Stimulated activated CD4-positive, alpha-beta T cell treated with anti-CD3 and anti-CD28 coated beads, Interleukin-1b, Interleukin-23, amount 100 ng/mL, for 48 hours (primary cell): ENCODE measurements at places on chromosomes 2 and 18.
A peak's percentile ranks its signal among the peaks of the same experiment; 100 is the strongest.

GRCh38 chr2:120919771-120920453, 184.2 kb downstream of the GLI2 start:
- no peak for DNase-seq

DNA sequence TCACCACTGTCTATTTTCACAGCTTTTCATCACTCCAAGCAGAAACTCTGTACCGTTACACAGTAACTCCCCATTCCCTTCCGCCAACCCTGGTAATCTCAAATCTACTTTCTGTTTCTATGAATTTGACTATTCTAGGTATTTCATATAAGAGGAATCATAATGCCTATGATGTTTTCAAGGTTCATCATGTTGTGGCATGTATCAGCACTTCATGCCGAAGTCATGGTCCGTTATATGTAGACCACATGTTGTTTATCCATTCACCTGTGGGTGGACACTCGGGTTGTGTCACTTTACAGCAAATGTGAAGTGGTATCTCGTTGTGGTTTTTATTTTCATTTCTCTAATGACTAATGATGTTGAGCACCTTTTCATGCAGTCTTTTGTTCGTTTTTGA, 21.6 kb downstream of the CPSF3 start:
- no peak for DNase-seq

DNA sequence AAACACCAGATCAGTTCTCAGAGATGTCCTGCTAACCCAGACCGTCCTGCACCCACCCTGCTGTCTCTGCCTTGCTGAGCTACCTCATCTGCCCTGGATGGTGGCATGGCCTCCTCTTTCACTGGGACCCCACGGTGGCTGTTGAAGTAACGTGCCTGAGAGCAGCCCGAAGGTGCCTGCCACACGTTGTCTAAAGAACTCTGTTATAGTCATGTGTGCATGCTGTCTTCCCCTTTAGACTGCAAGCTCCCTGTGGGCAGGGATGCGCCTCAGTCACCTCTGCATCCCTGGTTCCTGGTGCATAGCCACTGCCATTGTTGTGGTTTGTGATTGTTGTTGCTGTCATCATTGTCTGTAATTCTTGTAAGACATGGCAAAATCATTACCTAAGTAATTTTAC, 235.9 kb downstream of the EIPR1 start:
- no peak for DNase-seq

DNA sequence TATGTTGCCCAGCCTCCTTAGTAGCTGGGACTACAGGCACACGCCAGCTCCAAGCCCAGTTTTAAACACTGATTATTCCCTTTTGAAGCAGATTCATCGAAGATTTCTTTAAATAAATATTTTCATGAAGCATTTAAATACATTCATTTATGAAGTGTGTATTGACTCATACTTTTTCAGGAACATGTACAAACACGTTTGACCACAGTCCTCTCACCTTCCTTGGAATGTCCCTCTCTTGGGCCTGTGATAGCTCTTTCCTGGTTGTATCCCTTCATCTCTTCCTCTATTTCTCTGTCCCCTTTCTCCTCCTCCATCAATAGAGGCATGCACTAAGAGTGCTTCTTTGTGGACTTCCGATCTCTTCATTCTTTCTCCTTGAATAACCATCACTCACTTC, 2.5 kb downstream of the PSTPIP2 start:
- no peak for DNase-seq

DNA sequence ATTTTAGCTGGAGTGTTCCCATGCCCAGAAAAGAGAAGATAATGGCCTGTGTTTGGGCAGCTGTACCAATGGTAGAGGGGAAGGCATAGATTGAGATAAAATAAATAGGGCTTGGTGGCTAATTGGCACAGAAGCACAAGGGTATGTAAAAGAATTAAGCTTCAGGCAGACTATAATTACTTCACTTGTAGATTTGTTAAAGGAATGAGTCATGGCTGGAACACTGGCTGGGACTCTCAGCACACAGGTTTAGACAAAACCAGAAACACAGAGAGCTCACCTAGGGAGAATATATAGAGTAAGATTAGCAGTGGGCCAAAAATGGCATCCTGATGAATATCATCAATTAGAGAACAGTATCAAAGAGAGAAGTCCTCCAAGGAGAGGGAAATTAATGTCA, 198.3 kb upstream of the FIGN start:
- DNase-seq: no peak

DNA sequence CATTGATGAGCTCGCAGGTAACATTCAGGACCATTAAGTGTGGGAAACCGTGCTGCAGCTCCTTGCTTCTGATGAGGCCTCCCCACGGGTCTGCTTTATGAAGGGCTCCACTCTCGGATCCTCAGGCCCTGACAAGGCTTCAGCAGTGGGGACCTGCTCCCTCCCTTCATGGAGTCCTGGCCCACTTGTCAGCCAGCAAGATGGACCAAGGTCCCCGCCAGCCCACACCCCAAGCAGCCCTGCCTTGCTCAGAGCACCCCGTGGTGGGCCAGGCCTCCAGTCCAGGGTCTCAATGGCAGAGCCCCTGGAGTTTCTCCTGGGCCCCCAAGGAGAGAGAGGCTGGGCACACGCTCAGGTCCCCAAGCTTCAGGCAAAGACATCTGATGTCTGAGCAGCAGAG, 41.5 kb downstream of the CROCC2 start:
- no peak for DNase-seq

DNA sequence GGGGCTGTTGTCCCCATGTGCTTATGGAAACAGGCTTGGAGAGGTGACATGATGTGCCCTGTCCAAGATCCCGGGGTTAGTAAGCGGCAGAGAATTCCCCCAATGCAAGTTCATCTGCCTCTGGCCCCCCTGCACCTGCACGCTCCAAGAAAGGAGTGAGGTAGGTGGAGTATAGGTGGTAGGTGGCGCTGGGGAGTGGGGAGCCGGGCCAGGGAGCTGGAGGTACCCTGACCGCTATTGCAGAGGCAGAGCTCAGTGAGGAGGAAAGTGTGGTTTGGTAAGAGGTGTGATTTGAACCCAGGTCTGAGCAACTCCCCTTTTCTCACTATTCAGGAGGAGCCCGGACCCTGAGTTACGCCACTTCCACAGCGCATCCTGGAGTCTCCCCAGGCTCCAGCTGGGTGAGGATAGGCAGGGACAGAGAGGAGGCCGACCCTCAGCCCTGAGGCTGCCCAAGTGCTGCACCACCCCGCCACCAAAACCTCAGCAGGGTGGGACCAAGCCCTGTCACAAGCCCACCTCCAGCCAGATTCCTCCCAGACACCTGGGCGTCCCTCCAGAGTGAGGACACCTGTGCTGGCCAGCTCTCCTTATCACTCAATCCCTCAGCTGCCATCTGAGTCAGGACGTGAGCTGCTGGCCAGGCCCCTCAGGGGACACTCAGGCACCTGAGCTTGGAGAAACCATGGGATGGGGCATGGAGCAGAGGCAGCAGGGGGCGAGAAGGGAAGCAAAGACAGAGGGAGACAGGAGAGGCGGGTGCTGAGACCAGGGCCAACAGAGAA, 5.6 kb downstream of the HAAO start:
- no peak for DNase-seq

- no peak for DNase-seq
Observed at GRCh38 chr2:7969756-7970515, 711.9 kb upstream of the ID2 start.

GRCh38 chr18:28960146-28960545, 783.2 kb upstream of the CDH2 start:
- DNase-seq: no peak

- DNase-seq: peak; percentile 22
Observed at GRCh38 chr2:53445383-53446070, 322.1 kb upstream of the CHAC2 start.

GRCh38 chr2:42421601-42422239, 60.7 kb upstream of the COX7A2L start:
- no peak for DNase-seq

DNA sequence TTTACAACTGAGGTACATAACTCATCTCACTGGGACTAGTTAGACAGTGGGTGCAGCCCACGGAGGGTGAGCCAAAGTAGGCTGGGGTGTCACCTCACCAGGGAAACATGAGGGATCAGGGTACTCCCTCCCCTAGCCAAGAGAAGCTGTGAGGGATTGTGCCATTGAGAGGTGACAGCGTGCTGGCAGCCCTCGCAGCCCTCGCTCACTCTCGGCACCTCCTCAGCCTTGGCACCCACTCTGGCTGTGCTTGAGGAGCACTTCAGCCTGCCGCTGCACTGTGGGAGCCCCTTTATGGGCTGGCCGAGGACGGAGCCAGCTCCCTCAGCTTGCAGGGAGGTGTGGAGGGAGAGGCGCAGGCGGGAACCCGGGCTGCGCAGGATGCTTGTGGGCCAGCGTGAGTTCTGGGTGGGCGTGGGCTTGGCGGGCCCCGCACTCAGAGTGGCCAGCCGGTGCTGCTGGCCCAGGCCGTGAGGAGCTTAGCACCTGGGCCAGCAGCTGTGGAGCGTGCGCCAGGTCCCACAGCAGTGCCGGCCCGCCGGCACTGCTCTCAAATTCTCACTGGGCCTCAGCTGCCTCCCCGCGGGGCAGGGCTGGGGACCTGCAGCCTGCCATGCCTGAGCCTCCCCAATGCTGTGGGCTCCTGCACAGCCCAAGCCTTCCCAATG, 44.5 kb upstream of the FAM110C start:
- DNase-seq: no peak

DNA sequence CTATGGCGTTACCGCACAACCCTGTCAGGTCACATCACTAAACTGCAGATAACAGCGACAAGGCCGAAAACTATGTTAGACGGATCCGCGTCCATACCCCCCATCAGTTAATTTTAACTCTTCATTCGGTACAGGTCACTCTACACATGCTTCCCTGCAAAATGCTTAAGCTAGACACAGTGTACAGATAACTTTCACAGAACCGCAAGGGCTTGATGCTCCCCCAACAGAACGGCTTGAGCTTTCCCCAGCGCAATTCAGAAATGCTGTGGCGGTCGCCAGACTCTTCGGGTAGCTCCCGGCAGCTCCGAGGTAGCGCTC, 283 bp upstream of the RBBP8 start:
- DNase-seq: no peak

GRCh38 chr2:96819128-96819875, 3.2 kb downstream of the CNNM3 start:
- DNase-seq: no peak

DNA sequence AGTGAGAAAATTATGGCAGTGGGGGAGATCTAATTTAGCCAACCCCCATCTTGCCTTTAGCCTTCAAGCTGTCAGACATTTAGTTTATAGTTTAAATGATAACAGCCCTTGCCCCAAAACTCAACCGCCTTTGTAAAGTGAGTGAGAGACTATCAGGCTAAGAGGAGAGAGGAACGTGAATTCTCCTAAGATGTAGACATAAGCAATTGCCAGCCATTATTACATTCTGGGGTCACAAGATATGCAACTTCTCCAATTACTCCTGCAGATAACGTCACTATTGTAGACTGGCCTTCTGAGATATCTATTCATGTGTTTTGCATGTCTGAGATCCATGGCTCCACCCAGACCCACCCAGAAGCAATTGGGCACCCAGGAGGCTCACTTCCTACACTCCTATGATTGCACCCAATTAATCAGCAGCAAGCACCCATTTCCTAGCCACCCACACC, 307.3 kb downstream of the NBAS start:
- no peak for DNase-seq

DNA sequence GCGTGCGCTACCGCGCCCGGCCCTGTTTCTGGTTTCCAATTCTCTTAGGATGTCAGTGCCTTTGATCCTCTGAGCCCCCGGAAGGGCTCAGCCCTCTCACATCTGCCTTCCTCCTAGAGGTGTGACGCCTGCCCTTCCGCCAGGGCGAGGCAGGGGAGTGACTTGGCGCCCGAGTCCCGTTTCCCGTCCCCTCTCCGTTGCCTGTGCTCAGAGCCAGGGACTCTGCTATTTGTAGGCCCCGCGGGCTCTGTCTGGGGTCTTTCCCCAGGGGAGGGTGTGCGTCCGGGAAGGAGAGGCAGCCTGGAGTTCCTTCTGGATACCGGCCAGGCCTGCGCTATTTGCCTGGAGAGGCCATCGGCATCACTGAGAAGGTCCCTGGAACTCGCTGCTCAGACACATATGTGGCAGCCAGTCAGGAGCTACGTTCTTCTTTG, 103.7 kb upstream of the TAF1B start:
- DNase-seq: peak; percentile 67

DNA sequence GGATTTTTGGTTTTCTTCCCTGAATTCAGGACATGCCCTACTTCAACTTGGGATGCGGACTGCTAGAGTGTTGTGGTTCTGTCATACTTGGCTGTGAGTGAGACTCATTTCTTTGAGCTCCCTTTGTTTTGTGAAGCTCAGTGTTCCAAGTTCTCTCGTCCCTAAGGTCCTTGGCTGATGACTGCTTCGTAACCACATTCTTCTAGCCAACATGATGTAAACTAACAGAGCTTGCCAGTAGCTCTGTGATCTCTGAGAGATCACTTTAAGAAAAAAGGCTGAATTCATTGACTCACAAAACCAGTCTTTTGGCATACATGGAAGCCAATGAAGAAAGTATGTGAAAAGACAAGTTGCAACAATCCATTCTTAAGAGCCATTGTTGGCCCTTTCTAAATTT, 96.9 kb upstream of the MSTN start:
- no peak for DNase-seq

DNA sequence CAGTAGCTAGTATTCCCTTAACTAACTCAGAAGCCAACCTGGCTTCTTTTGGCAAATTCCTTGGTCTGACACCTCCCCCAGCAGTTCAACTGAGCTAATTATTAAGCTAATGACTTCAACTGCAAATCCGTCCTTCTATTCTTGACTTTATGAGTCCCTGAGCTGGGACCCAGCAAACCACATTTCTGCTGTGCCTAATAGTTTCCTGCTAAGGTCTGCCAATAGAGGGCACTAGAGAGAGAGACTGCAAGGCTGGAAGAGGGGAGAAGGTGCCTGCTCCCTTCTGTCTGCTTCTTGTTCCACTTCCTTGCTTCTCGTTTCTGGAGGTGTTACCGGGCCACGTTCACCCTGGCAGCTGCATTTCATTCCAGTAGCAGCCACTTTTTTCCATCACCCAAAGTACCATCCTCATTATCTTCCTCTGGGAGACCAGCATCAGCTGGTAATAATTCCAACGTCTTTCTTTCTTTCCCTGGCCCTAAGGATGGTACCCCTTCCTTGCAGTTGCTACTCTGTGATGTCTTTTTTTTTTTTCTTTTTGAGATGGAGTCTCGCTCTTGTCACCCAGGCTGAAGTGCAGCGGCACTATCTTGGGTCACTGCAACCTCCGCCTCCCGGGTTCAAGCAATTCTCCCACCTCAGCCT, 352.0 kb downstream of the TNS1 start:
- DNase-seq: peak; percentile 7

- no peak for DNase-seq
Observed at GRCh38 chr2:68040078-68040477, 22.7 kb downstream of the C1D start.

DNA sequence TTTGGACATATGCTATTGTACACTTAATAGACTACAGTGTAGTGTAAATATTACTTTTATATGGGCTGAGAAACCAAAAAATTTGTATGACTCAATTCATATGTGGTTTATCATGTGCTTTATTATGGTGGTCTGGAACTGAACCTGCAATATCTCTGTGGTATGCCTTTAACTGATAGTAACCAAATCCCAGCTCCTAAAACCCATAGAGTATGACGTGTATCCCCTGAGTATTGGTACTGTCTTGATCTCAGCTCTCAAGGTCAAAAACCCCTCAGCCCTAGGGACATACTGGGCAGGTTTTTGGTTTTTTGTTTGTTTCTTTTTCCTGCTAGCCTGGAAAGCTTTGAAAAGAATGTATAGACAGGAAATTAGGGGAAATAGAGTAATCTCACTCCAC, 42.2 kb upstream of the ARHGAP15 start:
- no peak for DNase-seq

- no peak for DNase-seq
Observed at GRCh38 chr2:141062443-141062842, 1068.4 kb downstream of the LRP1B start.
